H4 (cell line): ENCODE measurements at places on chromosomes 7 and 10. TPM values are rescaled to one million over a fixed set of nuclear protein-coding genes. Genes with fewer than 3 reads are reported as not detected.

DNA sequence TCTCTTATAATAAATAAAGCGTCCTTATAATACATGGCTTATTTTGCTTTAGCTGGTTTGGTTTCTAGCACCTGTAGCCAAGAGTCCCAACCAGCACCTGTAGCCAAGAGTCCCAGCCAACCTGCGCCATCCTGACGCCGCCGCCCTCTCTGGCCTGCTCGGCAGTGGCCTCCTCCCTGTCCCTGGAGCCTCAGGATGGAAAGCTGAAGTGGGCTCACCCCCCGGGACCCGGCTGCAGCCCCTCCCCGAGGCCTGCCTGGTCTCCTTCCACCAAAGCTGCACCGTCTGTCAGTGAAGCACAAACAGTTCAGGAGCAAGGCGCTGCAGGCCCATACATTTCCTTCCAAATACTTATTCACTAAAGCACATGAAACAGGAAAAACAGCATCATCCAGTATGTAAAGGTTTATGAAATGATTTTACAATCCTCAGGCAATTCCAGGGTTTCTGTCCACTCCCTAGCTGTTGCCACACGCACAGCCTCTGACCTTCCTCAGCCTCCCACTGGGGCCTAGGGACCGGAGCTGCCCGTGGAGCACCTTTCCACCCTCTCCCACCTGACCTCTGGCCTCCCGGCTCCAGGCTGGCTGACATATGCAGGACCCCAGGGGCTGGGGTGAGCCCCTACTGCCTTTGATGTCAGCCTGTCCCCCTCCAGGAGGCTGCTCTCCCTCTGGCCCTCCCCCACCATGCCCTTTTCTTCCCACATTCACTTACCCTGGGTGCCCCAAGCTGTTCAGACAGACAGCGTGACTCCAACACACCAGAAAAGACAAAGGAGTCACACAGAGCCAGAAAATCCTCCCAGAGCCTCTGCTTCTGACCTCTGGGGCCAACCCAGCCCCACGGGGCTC, 149.6 kb upstream of the PPP2R2D start:
- no peak for DNase-seq

Gene MMD2
- total RNA-seq: not detected in 2 replicates

DNA sequence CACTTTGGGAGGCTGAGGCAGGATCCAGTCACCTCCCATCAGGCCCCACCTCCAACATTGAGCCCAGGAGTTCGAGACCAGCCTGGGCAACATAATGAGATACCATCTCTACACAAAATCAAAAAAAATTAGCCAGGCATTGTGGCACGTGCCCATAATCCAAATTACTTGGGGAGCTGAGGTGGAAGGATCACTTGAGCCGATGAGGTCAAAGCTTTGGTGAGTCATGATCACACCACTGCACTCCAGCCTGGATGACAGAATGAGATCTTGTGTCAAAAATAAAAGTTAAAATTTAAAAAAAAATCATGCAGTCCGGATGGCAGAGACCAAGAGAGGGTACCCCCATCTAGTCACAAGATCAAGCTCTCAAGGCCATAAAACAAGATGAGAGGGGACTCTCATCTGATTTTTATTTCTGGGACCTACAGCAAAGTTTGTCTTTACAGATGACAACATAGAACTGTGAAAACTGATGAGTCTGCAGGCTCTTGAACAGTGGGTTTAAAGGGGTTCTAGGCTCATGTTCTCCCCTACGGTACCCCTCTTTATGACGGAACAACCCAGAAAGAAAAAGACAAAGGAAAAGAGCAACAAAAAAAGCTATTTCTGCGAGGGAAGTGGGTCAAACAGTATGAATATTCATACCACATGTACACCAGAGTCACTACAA, 28.9 kb upstream of the CREB3L2 start:
- DNase-seq: peak; percentile 22

DNA sequence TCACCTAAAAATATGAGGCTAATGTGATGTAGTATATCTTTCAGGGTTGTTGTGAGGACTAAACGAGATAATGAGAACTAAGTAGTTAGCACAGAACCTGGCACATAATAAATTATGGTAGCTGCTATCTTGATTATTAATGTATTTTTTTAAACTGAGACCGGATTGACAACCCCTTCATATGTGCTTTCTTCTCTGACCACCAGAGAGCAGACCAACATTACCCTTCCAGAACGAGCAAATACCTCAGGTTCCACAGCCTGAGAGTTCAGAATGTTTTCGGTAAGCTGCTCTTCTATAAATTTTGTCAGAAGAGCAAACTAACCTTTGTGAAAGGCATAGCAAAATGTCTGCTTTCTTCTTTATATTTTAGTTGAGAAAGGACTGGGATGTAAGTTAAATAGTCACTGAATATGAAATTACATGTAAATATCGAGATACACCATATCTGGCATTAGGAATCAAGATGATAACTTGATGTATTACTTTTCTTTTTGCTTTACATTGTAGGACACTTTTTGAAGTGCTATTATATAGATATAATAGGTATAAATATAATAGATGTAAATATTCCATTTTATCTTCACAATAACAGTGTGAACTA, 13.6 kb upstream of the BPGM start:
- DNase-seq: peak; percentile 52

DNA sequence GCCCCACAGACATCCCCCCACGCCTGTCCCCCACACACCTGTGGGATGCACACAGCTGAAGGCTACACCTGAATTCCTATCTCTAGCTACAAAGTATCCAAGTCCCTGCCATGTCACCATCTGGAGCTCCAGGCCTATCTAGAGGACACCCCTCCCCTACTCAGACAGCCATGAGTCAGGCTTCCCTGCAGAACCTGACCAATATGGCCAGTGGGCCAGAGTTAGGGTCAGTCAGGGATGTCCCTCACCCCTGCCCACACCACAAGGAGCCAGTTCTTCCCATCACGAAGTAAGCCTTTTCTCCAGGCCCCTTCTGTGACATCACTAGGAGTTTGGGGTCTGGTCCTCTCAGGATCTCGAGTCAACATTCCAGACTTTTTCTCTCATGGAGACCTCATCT, 10.6 kb upstream of the SLC18A3 start:
- no peak for DNase-seq

- peak; percentile 50 for DNase-seq
These were observed 151.0 kb downstream of the CHN2 start for GRCh38 chr7:29345590-29345989.

Gene AIMP2
- 288 and 294 TPM in 2 replicates for total RNA-seq

- no peak for DNase-seq
These were observed 117.7 kb downstream of the ARID5B start for GRCh38 chr10:62019013-62019684.

GRCh38 chr10:102484021-102484420, 18.5 kb downstream of the ACTR1A start:
- DNase-seq: no peak

- no peak for DNase-seq
These were observed 22.8 kb downstream of the PPIA start for GRCh38 chr7:44819292-44819691.

Gene PSD
- total RNA-seq: 0.06 TPM in 1 of 2 replicates, not detected in the other

- DNase-seq: no peak
These were observed 423.2 kb upstream of the PCDH15 start for GRCh38 chr10:55224007-55224781.

- no peak for DNase-seq
These were observed 285.7 kb downstream of the CRPPA start for GRCh38 chr7:16135658-16136057.

- peak; percentile 51 for DNase-seq
These were observed 38.8 kb downstream of the TMEM60 start for GRCh38 chr7:77759294-77759889.

- DNase-seq: no peak
These were observed 2.5 kb downstream of the VOPP1 start for GRCh38 chr7:55569797-55570196.

GRCh38 chr7:36287371-36288241, 102.1 kb upstream of the ANLN start:
- no peak for DNase-seq

DNA sequence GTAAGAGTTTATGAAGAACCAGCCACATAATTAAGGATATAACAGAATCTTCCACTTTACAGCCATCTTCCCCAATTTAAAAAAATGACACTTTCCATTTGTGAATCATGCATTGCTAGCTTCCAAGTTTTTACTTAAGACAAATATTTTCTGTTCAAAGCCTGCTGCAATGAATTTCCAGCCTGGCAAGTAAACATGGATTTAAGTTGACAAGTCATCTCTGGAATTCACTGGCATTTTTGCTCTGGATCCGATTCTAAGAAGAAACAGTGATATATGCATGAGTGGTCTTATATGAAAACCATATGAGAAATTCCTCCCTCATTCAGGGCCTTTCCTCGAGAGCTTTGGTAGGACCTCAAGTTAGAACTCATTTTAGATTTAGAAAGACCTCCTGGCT, 116.1 kb upstream of the CDCA7L start:
- no peak for DNase-seq

GRCh38 chr10:132865851-132866600, 76.3 kb downstream of the CFAP46 start:
- no peak for DNase-seq
